ENCODE measurements at places on chromosomes 1 and 21. TPM values are rescaled to one million over a fixed set of nuclear protein-coding genes. Genes with fewer than 3 reads are reported as not detected.

- no peak for DNase-seq
- H3K4me3 ChIP-seq = no peak overlapping the region
- no peak overlapping the region for H3K27ac ChIP-seq
- H3K4me1 ChIP-seq = no peaks in the 10 kb centered on the region
- H3K36me3 ChIP-seq = no peaks in the 10 kb centered on the region
These were observed 2.8 kb upstream of the RGS5 start for GRCh38 chr1:163205513-163205912.

DNA sequence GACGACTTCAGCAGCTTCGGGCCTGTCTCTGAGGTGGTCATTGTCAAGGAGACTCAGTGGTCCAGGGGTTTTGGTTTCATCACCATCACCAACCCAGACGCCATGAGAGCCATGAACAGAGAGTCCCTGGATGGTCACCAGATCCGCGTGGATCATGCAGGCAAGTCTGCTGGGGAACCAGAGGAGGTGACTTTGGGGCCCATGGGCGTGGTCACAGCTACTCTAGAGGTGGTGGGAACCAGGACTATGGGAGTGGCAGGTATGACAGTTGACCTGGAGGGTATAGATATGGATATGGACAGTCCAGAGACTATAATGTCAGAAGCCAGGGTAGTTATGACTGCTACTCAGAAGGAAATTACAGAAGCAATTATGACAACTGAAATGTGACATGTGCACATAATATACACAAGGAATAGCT lies 19.3 kb upstream of the METTL13 start:
- no peaks in the 10 kb centered on the region for H3K27me3 ChIP-seq
- no peak for DNase-seq
- no peaks in the 10 kb centered on the region for H3K36me3 ChIP-seq
- H3K4me1 ChIP-seq = no peaks in the 10 kb centered on the region

- H3K27ac ChIP-seq = no peak overlapping the region
- H3K36me3 ChIP-seq = no peaks in the 10 kb centered on the region
- no peaks in the 10 kb centered on the region for H3K27me3 ChIP-seq
- no peaks in the 10 kb centered on the region for H3K4me1 ChIP-seq
These were observed 75.3 kb upstream of the RALGPS2 start for GRCh38 chr1:178649582-178650350.

The SLC25A44 gene
- total RNA-seq = 25.7 TPM

The CELA3B gene
- not detected for total RNA-seq

The SYNJ1 gene
- 12.2 TPM for total RNA-seq

All from psoas muscle (tissue), 8 donors.